Activated CD4-positive, alpha-beta T cell treated with anti-CD3 and anti-CD28 coated beads, Interleukin-2, amount 50 U/mL, for 1 hour (primary cell): ENCODE measurements at places on chromosomes 16 and 17.
A peak's percentile ranks its signal among the peaks of the same experiment; 100 is the strongest.

DNA sequence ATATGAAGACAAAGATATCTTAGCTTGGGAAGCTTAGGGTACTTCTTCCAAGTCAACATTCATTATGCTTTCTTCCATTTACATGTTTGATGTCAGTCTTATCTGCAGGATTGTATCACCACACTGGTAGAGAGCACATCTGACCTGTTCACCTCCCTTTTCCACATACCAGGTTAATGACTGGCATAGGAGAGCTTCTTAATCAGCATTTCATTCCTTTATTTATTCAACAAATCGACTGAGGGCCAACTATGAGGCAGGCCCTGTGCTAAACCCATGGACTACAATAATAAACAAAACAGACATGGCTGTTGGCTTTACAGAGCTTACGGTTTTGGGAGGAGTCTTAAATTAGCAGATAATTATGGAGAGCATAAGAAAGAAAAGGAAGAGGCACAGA is 378.1 kb upstream of the CDH11 start:
- DNase-seq = no peak

GRCh38 chr16:2839650-2840450 is 9.7 kb downstream of the ZG16B start:
- DNase-seq = no peak

DNA sequence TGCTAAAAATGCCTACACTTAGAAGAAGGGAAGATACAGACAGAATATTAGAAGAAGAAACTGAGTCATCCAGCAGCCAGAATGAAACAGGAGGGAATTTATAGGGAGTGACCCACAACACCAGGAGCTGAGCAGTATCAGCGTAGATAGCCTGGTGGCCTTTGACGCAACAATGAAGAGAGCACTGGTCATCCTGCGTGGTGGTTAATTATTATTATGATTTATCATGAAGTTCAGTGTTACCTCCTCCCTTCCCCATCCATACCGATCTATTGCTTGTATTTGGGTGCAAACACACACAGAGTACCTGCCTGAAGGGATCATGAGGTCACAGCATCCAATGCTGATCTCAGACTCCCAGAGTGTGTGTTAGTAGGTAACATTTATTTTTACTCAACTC is 38.5 kb downstream of the ERCC4 start:
- no peak for DNase-seq

GRCh38 chr17:901964-902363 is 77.6 kb downstream of the NXN start:
- no peak for DNase-seq

- no peak for DNase-seq
These were observed 14.6 kb downstream of the EEF2K start for GRCh38 chr16:22220714-22221113.

GRCh38 chr17:75828741-75829140 is 15.5 kb downstream of the UNC13D start:
- no peak for DNase-seq

- no peak for DNase-seq
These were observed 439.2 kb upstream of the SOX9 start for GRCh38 chr17:71681427-71682173.

DNA sequence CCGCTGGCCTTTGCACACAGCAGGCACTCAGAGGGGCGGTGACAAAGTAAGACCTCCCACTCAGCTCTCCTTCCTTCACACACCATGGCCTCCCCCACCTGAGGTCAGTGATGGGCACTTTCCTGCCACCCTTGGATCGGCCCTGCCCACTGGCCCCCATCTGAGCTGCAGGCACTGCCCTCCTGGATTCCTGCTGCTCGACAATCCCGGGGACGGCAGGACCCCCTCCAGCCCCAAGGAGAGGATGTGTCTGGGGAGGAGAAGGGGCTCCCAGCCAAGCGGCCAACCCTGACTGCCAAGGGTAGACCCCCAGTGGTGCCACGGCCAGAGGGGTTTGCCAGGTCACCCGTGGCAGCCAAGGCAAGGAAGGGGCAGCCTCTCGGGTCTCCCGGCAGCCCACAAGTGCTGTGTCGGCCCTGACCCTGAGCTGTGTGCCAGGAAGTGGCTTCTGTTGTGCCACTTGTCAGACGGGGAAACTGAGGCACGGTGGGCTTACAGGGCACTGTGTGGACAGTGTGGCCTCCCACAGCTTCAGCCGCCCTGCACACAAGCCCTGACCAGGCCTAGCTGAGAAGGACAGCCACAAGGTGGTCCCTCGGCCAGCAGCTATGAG is 22.7 kb downstream of the PIEZO1 start:
- DNase-seq = no peak

DNA sequence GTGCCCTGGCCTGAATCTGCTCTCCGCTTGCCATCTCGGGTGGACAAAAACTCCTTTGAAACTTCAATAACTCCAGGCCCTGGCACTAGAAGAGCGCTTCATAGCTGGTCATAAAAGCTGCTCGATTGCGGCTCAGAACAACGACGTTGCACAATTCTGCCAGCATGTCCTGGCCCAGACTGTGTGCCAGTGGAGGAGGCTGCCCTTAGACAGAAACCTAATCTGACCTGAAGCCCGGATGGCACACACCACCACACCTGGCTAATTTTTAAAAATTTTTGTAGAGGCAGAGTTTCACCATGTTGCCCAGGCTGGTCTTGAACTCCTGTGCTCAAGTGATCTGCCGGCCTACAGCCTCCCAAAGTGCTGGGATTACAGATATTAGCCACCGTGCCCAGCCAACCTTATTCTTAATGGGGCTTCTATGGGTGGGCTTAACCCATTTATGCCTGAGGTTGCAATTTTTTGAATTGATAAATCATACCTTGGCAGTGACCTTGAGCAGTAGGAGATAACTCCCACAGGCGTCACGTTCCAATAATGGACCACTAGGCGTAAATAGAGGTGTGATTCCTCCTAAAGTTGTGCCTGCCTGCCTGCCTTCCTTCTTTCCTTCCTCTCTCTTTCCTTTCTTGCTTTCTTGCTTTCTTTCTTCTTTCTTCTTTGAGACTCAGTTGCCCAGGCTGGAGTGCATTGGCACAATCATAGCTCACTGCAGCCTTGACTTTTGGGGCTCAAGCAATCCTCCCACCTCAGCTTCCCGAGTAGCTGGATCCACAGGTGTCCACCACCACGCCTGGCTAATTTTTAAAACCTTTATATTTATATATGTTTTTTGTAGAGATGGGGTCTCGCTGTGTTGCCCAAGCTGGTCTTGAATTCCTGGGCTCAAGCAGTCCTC is 1.1 kb upstream of the PPL start:
- no peak for DNase-seq

DNA sequence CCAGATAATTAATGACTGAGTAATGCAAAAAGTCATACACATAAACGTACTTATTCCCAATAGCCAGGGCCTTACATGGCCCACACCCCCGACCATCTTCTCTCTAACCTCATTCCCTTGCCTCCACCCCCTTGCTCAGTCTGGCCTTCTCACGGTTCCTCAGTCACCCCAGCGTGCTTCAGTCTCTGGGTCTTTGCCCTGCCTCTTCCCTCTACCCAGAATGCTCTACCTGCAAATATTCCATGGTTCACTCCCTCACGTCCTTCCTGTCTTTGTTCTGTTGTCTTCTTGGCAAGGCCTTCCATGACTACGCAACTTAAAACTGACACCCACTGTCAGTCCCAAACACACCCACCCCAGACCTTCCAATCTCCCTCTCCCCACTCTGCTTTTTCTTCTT is 468.3 kb downstream of the GRIN2A start:
- DNase-seq = no peak

GRCh38 chr16:12120217-12120981 is 143.9 kb downstream of the SNX29 start:
- no peak for DNase-seq

DNA sequence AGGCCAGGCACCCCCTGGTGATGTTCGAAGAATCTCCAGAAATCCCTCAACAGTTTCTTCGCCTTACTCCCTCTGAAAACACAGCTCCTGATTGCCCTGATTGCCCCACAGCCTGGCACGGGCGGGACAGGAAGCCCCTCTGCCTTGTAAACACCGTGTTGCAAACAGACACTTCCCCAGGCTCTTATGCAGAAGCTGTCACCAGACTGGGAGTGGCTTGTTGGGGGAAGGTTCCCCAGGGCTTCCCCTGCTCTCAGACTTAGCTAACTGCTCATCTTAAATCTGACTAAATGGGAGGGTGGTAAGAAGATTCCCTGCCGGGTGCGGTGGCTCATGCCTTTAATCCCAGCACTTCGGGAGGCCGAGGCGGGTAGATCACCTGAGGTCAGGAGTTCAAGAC is 11.2 kb downstream of the PIK3R5 start:
- peak; percentile 74 for DNase-seq

DNA sequence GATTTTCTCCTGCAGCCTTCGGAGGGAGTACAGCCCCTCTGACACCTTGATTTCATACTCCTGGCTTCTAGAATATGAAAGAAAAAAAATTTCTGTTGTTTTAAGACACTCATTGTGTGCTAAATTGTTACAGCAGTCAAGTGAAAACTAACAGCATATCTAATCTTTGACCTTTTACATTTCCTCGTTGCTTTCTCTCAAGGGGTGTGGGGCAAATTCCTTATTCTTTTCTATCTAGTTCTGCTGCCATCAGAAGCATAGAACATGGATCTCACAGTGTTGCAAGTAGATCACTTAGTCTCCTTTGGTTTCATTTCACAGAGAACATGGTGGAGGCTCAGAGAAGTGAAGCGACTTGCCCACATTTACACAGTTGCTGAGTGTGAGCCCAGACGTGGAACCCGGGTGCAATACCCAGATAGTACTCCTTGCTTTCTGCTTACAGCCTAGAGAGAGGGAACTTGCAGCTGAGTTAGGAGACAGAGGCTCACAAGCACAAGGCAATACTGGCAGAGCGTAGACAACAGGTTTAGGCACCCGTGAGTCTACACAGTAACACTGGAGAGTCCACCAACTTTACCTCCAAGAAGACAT is 28.7 kb upstream of the MMD start:
- DNase-seq = no peak

- DNase-seq = peak; percentile 66
These were observed 23.2 kb upstream of the CYTH1 start for GRCh38 chr17:78805301-78805700.

- no peak for DNase-seq
These were observed 19.2 kb downstream of the PRKCB start for GRCh38 chr16:23855010-23855409.

- DNase-seq = no peak
These were observed 70.4 kb upstream of the TANC2 start for GRCh38 chr17:62895320-62896301.

- peak; percentile 24 for DNase-seq
These were observed 138.9 kb upstream of the CES5A start for GRCh38 chr16:56013962-56014552.

- DNase-seq = no peak
These were observed 1.3 kb downstream of the ARMC5 start for GRCh38 chr16:31460582-31461002.

DNA sequence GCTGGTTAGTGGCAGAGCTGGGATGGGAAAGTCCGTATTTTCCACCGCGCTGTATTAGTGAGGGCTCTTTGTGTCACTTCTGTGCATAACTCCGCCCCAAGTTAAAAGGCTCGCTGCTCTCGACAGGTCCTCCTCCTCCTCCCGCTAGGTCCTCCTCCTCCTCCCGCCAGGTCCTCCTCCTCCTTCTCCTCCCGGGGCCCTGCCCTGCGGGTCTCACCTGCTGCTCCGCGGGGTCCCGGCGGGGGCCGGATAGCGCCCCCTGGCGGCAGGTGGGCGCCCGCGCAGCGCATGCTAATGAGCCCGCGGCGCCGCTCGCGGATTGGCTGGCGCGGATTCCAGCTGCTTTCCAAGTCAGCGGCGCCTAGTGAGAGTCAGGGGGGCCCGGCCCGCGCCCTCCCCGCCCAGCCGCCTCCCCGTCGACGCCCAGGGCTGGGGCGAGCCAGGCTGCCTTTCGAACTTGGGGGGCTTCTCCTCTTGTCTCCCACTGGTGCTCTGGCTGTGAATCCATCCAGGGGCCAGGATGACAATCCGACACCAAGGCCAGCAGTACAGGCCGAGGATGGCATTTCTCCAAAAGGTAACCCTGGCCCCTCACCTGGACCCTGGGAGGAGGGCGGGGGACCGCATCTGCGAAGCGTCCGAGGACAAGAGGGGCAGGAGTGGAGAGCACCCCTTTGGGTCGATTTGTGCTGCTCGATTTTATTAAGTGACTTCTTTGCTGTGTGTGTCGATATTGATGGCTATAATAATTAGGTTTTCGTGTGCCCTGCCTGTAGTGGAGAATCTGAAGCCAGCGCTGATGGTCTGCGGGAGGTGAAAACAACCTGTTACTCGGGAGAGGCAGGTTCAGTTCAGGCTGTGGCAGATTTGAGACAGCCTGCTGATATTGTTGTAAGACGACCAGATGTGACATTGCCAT is at the start of gene RGS9:
Gene RGS9 (plus strand): TSS at position 350 of the 919 bp plus-strand sequence. CDS start 171 bp downstream, at position 521.
- peak; percentile 81 for DNase-seq

DNA sequence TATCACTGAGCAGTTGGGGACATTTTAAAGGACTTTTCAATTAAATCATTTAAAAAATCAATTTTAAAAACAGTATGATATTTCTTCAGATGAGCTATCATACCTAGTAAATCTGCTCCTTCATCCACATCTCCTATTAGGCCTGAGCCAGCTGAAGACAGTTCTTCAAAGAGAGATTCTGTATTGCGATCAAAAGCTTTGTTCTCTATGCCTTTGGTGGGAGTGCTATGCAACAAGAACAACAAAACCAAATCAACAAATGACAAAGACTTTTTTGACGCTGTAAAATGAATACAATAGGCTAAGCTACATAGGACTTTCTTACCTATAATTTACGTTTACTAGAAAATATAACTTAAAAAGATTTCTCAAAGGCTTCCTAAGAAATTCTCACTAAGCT is 106.5 kb downstream of the SPAG9 start:
- no peak for DNase-seq

DNA sequence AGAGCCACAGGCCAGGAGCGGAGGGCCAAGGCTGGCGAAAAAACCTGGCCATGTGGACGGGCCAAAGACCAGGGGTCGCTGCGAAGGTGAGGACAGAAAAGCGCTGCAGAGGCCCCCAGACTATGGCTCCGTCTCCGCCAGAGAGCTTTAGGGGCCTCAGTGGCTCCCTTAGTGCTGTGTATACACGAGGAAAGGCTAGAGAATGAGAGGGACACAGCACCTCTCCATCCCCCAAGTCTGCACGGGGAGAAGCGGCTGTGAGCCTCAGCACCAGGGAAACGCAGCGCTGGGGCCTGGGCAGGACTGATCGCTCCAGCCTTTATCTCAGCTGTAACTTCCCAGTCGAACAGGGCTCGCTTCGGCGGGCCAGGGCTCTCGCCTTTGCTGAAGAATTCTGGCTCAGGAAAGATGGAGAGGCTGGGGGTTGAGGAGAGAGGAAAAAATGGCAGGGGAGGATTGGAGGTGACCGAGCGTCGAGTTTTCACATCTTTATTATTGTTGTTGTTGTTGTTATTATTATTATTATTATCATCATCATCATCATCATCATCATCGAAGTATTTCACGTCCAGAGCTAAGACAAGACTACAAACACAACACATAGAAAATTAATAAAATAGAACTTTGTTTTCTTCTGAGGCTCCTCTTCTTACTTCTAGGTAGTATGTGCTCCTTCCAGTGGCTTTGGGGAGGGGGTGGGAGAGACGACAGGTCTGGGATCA is 1.9 kb upstream of the HOXB5 start:
- no peak for DNase-seq

GRCh38 chr16:685967-686366 is 1.8 kb upstream of the JMJD8 start:
- no peak for DNase-seq

GRCh38 chr17:34521955-34522354 is 57.4 kb upstream of the TMEM132E start:
- DNase-seq = no peak
